ENCODE measurements at places on chromosomes 2 and 18.
A peak's percentile ranks its signal among the peaks of the same experiment; 100 is the strongest.

DNA sequence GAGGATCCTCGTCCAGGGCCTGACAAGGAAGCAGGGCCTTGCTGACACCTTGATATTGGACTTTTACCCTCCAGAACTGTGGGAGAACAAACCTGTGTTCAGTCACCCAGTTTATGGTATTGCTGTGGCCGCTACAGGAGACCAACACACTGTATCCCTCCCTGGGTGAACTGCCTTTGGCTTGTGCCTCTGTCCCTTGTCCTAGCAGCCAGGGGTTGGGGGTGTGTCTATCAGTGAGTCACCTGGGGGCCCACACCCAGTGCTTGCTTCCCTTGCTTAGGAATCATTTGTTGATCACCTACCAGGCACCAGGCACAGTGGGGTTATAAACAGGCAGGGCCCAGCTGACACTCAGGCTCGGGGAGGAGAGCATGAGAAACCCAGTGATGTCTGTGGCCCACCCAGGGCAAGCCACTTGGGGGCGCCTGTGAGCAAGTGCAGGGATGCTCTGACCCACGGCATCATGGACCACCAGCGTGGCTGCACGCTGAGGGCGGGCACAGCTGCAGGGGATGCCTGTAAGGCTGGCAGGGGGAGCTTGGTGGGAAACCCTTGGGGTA lies 17.1 kb downstream of the TMEM185B start:
- peak; percentile 67 for DNase-seq

DNA sequence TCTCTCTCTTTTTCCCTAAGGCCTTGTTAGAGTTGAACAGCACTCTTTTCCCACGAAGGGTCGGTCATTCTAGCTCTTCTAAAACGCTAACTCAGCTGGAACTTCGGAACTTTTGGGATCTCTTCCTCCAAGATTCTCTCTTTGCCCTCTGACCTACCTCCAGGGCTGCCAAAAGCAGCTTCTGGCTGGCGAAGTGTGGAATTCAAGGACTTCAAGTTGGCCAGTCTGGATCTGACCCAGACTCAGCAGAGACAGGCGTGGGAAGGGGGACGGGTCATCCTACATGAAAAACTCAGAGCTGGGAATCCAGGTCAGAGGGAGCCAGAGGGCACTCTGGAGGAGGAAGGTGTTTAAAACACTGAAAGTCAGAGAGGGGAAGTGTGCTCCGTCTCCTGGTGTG lies 305.5 kb upstream of the HDAC4 start:
- DNase-seq = no peak

DNA sequence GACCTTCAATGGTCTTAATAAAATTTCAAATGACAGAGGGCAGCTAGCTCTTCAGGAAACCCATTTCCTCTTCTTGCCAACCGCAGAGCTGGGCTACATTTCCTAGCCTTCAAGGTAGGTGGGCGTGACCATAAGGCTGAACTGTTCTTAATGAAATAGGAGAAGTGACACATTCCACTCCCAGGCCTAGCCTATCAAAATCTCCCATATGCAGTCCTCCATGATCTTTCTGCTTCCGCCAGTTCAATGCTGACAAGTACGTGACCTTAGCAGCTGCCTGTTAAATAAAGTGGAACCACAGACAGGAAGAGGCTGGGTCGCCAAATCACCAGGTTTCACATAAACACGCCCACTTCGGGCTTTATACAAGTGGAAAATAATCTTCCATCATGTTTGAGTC lies 13.2 kb downstream of the SERPINE2 start:
- peak; percentile 11 for DNase-seq

- no peak for DNase-seq
Observed at GRCh38 chr2:106137731-106138521, 56.2 kb downstream of the UXS1 start.

DNA sequence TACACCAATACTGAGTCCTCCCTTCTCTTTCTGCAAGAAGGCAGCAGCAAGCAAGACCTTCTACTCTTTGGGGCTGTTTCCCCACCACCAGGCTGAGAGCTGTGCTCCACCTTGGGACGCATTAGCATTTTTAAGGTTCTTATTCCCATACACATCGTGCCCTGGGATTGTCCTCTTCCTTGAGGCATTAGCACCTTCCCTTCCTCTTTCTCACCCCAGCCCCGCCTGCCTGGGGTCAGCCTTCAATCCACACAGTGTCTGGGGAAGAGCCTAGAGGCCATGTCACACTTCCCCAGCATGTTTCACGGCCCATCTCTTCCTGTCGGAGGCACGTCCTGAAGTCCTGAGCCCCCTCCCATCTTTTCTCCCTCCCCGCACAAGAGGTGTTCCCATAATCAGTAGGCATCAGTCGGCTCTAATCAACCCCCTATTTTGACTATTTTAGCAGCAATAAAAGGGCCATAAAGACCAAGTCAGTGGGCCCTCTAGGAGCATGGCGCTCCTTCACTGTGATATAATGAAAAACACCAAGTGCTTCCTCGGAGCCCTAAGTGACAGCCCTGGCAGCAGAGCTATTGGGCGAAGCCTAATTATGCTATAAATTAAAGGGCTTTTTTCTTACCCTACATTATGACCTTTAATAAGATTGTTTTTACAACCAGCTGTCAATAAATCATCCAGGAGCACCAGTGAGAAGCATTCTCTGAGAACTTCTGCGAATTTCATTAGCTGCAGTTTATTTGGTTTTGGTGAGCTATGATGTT lies 55.0 kb upstream of the PKDCC start:
- no peak for DNase-seq

Measured in transverse colon (tissue), 4 donors.